ENCODE measurements at places on chromosomes 1 and 21.

- no peak for DNase-seq
These were observed 62.9 kb downstream of the PPP1R12B start for GRCh38 chr1:202411422-202411821.

- no peak for DNase-seq
These were observed 432 bp upstream of the SIM2 start for GRCh38 chr21:36698385-36698980.

- DNase-seq = no peak
These were observed 586 bp upstream of the AGPAT3 start for GRCh38 chr21:43864313-43864961.

DNA sequence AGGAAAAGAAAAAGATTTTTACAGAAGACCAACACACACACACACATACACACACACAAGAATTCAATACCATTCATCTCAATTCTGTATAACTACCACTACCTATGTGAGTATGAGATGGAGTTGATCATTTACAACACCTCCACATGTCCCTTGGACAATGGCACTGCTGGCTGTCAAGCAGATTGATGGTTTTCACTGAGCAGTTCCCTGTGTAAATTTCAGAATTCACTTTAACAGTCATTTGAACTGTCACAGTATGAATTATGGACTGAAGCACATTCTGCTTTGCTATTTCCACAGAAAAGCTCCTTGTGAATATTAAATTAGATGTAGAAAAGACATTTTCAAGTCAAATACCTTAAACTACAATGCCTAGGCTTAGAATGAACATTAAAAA is 14.3 kb downstream of the KCNT2 start:
- DNase-seq = no peak

DNA sequence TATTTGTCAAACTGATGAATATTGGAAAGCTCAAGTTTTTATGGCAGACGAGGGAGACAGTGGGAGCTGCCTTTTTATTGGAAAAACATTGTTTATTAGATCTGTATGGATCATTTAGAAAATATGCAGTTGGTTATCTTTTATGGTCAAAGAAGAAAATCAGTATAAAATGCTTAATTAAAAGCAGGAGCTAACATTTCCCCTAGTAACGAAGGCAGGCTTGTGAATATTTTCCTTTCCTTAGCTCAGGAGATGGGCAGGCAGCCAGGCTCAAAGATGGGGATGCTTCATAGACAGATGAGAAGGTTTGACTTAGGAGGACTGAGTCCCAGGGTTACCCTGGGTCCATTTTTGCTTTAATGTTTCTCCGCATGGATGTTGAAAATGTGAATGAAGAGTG is 26.0 kb downstream of the ROR1 start:
- no peak for DNase-seq

DNA sequence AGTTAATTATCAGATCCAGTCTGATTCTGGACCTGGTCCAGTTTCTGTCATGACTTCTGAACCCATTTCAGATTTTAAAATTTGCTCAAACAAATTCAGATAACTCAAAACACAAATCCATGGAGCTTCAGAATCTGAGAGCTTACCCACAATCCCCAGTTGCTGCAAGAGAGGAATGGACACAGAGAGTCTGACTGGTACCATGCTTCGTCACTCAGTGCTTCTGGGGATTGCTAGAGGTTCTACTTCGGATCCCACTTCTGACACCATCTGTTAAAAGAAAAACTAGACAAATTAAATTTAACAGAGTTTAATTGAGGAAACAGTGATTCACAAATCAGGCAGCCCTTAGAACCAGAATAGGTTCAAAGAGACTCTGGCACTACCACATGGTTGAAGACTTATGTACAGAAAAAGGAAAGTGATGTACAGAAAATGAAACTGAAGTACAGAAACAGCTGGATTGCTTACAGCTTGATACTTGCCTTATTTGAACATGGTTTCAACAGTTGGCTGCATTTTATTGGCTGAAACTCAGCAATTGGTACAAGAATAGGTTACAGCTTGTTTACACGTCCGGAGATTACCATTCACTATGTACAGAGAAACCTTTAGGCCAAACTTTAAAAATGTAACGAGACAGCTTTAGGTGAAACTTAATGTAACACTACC is 60.7 kb upstream of the TEKT2 start:
- DNase-seq = no peak
